ENCODE measurements at places on chromosomes 4 and X.

DNA sequence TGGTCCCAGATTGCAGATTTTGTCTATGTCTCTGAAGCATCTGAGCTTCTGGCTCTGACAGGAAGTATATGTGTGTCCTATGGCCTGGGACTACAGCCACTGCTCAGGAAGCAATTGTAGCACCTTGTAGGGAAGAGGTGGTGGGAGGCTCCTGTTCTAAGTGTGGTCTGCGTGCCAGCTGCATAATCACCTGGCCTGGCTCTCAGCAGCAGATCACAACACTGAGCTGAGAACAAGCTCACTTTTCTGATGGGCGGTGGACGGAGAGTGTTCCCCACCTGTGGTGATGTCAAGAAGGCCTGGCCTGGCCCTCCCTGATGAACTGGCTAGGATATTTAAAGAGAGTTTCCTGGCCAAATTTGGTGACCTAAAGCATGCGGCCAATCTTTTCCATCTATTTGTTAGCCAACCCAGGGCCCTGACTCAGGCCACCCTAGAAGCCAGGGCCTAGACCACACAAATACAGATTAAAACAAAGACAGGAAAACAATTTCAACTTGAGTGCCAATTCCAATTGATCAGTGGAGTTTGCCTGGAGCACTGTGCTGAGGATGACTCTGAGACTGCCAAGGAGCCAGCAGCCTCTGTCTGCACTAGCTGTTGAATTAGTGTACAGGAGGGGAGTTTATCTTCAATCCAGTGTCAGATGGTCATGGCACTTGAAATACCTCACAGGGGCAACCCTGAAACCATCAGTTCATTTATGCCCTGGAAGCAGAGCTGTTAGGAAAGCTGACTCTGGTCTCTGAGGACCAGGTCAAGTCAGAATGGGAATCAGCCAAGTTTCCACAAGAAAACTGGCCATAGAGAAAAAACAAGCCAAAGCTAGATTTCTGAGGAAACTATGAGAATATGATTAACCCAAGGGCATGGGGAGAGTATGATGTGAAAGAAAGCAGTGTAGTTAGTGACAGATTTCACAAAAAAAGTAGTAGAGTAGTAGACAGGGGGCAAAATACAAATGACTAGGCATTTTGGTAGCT, 47.4 kb downstream of the PRDM5 start:
- no peak for DNase-seq

GRCh38 chr4:123856689-123857545, 460.3 kb downstream of the SPRY1 start:
- no peak for DNase-seq

DNA sequence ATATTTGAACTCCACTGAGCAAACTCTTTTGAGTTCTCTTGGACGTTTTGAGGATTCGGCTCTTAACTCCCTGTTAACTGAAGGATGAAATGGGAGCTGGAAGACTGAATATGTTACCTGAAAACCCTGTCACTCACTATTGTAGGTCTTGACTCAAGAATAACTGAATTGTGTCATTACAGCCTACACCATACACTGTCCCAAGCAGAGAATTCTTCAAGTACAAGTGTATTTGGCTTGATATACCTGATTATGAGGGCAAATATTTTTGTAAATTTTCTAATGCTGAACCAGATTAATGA, 276.1 kb downstream of the CFAP299 start:
- no peak for DNase-seq

- DNase-seq, result no peak
Observed at GRCh38 chrX:50871922-50872453, 38.5 kb upstream of the BMP15 start.

- no peak for DNase-seq
Observed at GRCh38 chrX:16785247-16786138, 773 bp upstream of the TXLNG start.

- no peak for DNase-seq
Observed at GRCh38 chr4:169064296-169064695, 54.2 kb upstream of the CBR4 start.

GRCh38 chr4:140595065-140595464, 26.3 kb upstream of the UCP1 start:
- DNase-seq, result no peak

GRCh38 chr4:168737806-168738172, 240.9 kb downstream of the PALLD start:
- DNase-seq, result peak; percentile 59

DNA sequence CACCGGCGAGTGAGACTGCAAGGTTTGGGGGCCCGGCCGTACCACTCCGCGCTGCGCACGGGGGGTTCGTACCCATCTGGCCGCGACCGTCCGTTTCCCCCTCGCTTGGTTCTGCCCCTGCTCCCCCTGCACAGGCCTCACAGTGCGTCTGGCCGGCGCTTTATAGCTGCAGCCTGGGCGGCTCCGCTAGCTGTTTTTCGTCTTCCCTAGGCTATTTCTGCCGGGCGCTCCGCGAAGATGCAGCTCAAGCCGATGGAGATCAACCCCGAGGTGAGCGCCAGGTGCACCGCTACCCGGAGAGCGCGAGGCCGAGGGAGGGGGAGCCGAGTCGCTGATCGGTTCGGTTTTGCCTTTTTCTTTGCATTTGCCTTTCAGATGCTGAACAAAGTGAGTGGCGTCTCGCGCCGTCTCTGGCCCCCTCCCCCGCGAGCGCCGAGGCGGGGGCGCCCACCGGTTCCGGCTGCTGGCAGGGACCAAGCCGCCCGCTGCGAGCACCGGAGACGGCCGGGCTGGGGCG, at the start of gene UCHL1:
TSS of gene UCHL1 (plus strand) at position 189 of the 517 bp plus-strand sequence. CDS start at position 238, 49 bp downstream.
- DNase-seq, result no peak
